ENCODE measurements at places on chromosomes 1 and 21. TPM values are rescaled to one million over a fixed set of nuclear protein-coding genes. Genes with fewer than 3 reads are reported as not detected.

Gene CLDN19
- 12.3 TPM for polyA plus RNA-seq

Gene CALML6
- polyA plus RNA-seq = 0.81 TPM

Gene OLIG2
- polyA plus RNA-seq = not detected

Gene OR2T2
- not detected for polyA plus RNA-seq

Gene GABRD
- polyA plus RNA-seq = 8.5 TPM

Gene IRF6
- polyA plus RNA-seq = 20.5 TPM

Gene COL6A2
- polyA plus RNA-seq = 390 TPM

Gene LRRC38
- not detected for polyA plus RNA-seq

Gene FYB2
- polyA plus RNA-seq = 0.29 TPM

- DNase-seq = no peak
Measured at GRCh38 chr1:17903386-17903785, 148.3 kb downstream of the ACTL8 start.

GRCh38 chr1:47870946-47871676, 126.1 kb downstream of the TRABD2B start:
- peak; percentile 18 for DNase-seq

- no peak for DNase-seq
Measured at GRCh38 chr1:206986402-206986801, 16.1 kb upstream of the FCAMR start.

DNA sequence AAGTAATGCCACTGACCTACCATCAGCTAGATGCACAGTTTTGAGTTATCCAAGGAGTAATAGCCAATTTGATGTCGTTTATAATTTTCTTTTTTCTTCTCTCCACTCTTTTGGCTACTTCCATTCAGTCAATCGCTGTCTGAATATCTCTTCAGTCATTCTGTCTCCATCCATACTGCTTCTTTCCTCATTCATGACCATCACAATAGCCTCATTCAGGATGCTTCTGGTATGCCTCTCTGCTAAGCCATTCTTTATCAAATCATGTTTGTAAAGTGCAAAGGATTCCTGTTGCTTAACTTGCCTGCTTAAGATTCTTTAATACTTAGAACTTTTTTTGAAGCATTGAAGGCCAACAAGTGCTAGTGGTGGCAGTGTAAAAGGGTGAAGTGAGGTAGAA, 20.2 kb downstream of the TYW3 start:
- DNase-seq = no peak

GRCh38 chr1:107867422-107867821, 97.6 kb downstream of the VAV3 start:
- no peak for DNase-seq

DNA sequence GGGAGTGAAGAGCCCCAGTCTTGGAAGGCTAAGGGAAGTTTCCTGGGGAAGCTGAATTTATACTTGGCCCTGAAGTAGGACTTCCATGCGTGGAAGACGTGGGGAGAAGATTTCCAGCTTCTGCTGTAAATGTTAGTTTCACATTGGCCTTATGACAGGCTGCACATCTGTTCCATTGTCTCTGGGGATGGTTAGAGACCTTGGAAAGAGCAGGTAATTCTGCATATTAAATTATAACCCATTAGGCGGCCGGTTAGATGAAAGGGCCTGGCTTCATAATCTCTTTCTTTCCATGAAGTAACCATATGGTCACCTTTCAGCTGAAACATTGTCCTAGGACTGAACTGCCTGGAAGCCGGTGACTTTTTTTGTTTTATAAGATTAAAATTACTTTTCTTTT, 37.5 kb downstream of the DPT start:
- no peak for DNase-seq

GRCh38 chr1:61085983-61086644, 3.8 kb downstream of the NFIA start:
- DNase-seq = no peak

DNA sequence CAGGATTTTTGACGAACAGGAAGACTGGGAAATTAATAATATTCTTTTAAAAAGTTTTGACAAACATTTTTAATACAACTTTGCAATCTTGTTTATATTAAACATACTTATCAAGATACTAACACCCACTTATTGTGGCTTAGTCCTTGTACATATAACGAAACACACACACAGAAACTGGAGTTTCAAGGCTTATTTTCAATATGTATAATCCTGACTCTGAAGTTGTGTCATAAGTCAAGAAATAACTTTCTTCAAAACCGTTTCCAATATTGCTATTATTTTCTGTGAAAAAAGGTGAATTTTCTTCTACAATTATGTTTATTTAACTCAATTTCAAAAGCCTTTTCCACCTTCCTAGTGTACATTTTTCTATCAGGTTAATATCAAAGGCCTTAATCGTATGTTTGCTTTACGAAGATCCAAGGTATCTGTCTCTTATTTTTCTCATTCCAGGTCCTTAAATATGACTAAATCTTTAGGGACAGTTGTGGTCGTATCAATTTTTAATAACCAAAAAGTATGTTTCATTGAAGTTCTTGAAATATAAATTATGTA, 1.8 kb downstream of the CDKN2C start:
- no peak for DNase-seq

GRCh38 chr1:230705289-230706019, 8.5 kb downstream of the AGT start:
- DNase-seq = no peak

GRCh38 chr1:31657020-31657804, 12.5 kb upstream of the PEF1 start:
- no peak for DNase-seq

DNA sequence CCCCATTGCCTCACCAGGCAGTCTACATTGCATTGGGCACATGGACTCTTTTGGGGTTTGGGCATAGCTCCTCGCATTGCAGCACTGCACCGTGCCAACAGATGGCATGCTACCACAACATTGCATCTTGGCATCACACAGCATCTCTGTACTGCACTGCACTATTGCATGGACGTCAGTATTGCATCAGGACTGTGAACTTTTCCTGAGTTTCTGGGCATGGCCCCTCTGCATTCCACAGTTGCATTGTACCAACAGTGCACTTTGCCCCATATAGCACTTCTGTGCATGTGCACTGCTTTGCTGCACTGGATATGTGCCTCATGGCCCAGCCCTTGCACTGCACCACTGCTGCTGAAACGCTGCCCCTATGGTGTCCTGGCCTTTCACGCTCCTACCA, 9.6 kb downstream of the PTPRU start:
- no peak for DNase-seq

DNA sequence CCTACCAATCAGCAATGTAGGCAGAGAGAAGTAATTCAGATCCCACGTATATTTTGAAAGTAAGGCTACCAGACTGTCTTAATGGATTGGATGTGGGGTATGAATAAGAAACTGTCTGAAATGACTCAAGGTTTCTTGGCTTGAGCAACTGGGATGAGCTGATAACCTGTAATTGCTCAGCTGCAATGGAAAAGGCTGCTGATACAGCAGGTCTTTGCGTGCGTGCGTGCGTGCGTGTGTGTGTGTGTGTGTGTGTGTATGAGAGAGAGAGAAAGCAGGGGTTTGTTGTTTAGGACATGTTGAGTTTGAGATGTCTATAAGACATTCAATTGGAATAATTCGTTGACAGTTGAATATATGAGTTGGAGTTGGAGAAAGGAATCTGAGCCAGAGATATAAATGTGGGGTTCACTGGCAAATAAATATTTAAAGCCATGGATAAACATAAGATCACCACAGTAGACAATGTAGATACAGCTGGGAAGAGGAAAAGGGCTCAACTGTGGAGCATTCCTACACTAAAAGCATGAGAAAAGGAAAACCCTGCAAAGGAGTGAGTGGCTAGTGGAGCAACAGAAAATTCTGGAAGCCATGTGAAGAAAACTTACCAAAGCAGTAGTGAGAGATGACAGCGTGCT, 72.9 kb downstream of the UCHL5 start:
- DNase-seq = no peak

- DNase-seq = no peak
Measured at GRCh38 chr1:5067246-5067645, 412.8 kb downstream of the AJAP1 start.

GRCh38 chr1:3968851-3969250, 68.8 kb upstream of the C1orf174 start:
- DNase-seq = no peak

DNA sequence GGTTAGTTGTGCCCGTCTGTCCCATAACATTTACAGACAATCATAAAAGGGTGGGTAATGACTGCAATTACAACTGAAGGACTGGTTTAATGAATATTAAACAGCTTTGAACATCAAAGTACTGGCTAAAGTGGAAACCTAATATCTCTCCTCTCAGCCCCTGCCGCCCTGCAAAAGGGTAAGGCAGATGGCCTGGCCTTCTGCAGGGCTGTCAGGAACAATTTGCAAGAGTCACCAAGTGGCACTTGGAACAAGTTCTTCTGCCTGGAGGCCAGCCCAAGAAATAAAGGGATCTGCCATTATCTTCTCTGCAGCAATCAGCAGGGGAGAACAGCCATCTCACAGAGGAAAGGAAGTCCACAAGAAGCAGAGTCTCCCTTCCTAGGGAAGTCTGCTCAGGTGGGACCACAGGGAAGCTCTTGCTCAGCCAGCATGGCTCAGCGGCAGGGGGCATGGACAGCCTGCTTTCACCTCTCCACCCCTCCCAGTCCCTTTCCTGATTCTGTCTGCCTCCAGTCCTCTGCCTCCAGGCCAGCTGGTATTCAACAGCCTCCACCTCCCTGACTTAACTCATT, 96.1 kb downstream of the TRABD2B start:
- DNase-seq = no peak

DNA sequence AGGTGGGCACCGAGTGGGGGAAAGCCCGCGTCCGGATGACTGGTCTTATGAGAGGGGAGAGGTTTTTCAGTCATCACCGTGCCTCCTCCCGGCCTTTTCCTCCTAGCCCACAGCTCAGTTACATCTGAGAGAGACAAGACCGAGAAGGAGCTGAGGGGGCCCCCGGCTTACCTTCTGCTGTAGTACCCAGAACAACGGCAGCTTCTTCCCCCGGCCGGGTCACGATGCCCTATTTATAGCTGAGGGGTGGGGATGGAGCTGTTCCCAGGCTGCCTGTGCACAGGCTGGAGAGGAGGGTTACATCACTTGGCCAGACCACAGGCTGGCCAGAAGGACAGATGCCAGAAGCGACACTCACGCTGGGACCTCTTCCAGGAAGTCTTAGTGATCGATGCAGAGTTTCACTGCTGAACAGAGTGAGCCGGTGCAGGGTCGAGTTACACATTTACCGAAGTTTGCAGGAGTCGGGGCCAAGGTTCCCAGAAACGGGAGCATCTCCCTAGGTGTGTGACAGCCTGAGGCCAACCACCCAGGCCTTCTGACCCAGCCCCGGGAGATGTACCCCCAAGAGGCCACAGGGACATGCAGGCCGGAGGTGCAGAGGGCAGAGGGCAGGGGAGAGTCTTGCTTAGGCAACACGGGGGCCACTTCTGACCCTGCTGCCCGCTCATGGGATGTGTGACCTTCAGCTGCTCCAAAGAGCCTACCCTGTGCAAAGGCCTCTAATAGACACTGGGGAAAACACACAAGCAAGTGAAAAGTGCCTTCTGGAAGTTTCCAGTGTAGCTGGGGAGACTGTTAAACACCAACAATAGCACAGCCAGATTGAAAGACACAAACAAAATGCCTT, at the start of gene AGT:
AGT (minus strand) TSS at position 208 of the 850 bp plus-strand sequence. CDS start 3,299 bp downstream, outside the sequence.
- peak; percentile 82 for DNase-seq

DNA sequence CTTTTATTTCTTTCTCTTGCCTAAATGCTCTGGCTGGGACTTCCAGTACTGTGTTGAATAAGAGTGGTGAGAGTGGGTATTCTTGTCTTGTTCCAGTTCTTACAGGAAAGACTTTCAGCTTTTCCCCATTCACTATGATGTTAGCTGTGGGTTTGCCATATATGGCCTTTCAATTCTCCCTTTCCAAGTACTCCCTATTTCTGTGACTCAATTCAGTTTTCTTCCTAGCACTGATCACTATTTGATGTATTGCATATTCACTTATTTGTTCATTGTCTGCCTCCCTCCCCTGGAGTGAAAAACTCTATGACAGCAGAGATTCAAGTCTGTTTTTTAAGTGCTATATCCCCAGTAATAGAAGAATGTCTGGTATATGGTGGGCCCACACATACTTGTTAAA, 618.2 kb upstream of the CAMK1G start:
- DNase-seq = no peak

GRCh38 chr1:42003433-42003832, 84.7 kb upstream of the HIVEP3 start:
- DNase-seq = peak; percentile 29

DNA sequence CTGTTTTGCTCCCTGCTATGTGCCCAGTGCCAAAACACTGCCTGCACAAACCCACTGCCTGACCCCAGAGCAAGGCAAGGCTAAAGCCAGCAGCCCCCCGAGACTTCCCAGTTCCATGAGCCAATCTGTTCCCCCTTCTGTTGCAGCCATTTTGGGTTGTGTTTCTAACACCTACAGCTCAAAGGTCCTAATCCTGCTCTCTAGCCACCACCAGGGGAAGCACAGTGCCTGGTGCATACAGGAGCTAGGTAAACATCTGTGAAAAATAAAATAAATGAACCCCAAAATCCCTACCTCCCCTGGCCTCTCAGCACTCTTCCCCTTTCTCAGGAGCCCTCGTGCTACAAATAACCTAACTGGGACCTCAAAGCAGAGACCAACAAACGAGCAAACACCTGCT, 190.2 kb downstream of the MATN1 start:
- DNase-seq = no peak

- no peak for DNase-seq
Measured at GRCh38 chr1:210291786-210292230, 36.9 kb upstream of the HHAT start.

DNA sequence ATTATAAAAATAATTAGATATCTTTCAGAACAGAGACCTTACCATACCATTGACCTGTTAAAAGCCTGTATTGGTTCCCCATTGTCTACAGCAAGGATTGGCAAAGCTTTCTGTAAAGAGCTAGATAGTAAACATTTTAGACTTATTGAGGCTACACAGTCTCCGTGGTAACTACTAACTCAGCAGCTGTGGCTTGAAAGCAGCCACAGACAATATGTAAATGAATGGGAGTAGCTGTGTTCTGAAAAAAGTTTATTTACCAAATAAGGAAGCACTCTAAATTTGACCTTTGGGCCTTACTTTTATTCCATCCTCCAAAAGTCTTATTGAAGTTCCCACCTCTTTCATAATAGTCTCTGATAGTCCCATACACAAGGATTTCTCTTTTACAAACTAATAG, 39.7 kb downstream of the NUP210L start:
- peak; percentile 1 for DNase-seq

- no peak for DNase-seq
Measured at GRCh38 chr21:25872271-25872670, 137.5 kb downstream of the GABPA start.

DNA sequence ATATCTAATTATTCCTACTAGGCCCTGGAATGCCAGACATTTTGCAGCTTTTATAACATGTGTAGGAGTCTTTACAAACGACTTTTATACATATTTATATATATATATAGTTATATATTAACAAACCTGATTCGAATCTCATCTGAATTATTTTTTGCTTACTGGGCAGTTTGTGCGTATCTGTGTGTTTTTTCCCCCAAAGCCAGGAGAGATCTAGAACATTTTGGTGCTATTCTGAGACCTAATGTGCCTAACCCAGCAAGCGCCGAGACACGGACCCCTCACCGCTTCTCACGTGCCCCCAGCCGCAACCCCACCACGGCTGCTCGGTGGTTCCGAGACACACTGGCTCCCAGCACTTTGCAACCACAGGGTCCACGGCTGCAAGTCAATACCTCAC, 54.8 kb downstream of the CASZ1 start:
- DNase-seq = no peak

- no peak for DNase-seq
Measured at GRCh38 chr21:14092834-14093560, 117.8 kb downstream of the LIPI start.

- no peak for DNase-seq
Measured at GRCh38 chr1:64242895-64243756, 39.7 kb downstream of the UBE2U start.

- DNase-seq = no peak
Measured at GRCh38 chr1:89499320-89499719, 25.3 kb upstream of the LRRC8B start.

Data from right lung (tissue), 10 donors.